ENCODE measurements at places on chromosomes 7 and 10.

- no peak for DNase-seq
- H3K36me3 ChIP-seq = no peaks in the 10 kb centered on the region
- H3K4me3 ChIP-seq = no peak overlapping the region
These were observed 46.3 kb downstream of the TAS2R16 start for GRCh38 chr7:122949186-122949585.

- H3K4me3 ChIP-seq = peak overlapping the region; percentile 92
- no peaks in the 10 kb centered on the region for H3K36me3 ChIP-seq
- H3K27me3 ChIP-seq = peaks cover 10% of the 10 kb centered on the region
- H3K4me1 ChIP-seq = peaks cover 9% of the 10 kb centered on the region
- peak overlapping the region; percentile 94 for H3K27ac ChIP-seq
These were observed 708 bp downstream of the UBN2 start for GRCh38 chr7:139231513-139232376.

DNA sequence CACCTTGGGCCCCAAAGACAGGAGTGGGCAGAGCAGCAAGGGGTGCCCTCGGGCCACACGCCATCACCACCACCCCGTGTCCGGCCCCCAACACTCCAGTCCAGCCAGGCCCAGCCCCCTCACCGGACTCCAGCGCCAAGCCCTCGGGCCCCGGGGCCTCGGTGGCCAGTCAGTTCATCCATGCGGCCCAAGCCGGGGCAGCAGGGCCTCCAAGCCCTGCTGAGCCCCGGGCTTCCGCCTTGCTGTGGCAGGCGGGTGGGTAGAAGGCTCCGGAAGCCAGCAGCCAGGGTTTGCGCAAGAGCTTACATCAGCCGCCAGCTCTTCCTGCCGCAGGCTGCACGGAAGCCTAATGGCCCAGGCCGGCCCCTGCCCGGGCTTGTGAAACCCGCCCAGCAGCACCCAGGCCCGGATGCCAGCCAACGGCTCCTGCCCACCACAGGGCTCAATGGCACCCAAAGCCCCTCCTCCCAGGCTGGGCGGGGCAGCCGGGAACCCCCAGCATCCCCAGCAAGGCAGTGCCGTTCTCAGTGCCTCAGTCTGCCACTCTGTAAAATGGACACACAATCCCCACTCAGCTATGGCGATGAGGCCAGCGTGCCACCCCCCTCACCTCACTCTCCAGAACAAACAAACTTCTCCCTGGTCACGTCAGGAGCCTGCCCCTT, 26.5 kb downstream of the TNRC18 start:
- no peaks in the 10 kb centered on the region for H3K27me3 ChIP-seq
- peak; percentile 67 for DNase-seq

DNA sequence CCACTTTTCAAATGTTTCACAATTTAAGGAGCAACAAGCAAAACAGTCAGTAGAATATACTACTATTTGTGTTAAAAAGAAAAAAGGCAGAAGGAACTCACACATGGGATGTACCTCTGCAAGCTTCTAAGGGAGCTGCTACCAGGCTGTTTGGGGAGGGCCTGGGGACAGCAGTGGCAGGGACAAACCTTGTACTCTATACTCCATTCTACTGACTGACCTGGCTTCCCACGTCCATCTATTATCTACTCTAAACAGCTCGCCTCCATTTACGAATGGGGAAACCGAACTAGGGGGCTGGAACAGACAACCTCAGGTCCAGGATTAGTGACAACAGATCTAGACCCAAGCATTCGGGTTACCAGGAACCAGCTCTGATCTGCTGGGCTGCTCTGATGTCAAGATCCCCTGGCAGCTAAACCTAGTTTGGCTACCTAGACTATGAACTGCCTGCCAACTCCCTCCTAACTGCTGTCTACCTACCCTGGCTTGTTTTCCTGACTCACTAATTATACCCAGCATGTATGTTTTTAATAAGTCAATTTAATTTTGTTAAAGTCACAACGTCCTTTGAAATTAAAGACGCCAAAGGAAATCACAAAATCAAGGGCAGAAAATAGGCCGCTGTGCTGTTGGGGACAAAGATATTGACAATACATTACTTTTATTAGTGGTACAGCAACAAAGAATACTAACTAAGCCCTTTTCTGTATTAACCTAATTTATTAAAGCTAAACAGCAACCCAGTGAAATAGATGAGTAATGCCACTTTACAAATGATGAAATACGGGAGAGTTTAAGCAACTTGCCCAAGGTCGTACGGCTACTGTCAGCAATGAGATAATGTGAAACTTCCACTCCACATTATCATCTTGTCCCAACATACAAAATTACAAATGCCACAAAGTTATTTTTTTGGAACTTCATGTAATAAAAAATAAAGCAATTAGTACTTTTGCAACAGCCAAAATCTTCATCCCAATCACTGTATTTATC, 5.3 kb downstream of the PSAP start:
- peaks cover 7% of the 10 kb centered on the region for H3K36me3 ChIP-seq
- H3K4me1 ChIP-seq = peaks cover 54% of the 10 kb centered on the region

GRCh38 chr10:72340510-72341261, 14.0 kb downstream of the DNAJB12 start:
- no peak overlapping the region for H3K4me3 ChIP-seq
- DNase-seq = no peak
- peaks cover 29% of the 10 kb centered on the region for H3K4me1 ChIP-seq
- peaks cover 57% of the 10 kb centered on the region for H3K36me3 ChIP-seq
- no peak overlapping the region for H3K27ac ChIP-seq

DNA sequence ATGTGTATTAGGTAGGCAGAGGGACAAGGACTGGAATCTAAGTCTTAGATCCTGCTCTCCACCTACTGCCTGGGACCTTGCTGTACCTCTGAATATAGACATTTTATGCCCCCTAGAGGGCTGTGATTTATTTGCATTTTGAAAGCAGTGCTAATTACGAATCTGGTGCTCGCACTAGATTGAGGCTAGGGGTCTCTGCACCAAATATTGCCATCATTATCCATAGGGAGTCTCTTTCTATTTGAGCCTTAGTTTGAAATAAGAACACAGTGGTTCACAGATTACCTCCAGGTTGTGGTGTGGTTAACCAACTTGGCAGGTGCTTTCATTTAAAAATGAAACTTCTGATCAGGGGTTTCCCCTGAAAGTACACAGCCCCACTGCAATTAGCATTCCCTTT, 41.8 kb downstream of the CNNM1 start:
- H3K36me3 ChIP-seq = no peaks in the 10 kb centered on the region
- no peak for DNase-seq
- peaks cover 4% of the 10 kb centered on the region for H3K27me3 ChIP-seq
- no peaks in the 10 kb centered on the region for H3K4me1 ChIP-seq

GRCh38 chr7:123748171-123748733, 551 bp downstream of the WASL start:
- peaks cover 4% of the 10 kb centered on the region for H3K4me1 ChIP-seq
- H3K27me3 ChIP-seq = no peaks in the 10 kb centered on the region
- DNase-seq = peak; percentile 58
- H3K27ac ChIP-seq = peak overlapping the region; percentile 93
- peak overlapping the region; percentile 86 for H3K4me3 ChIP-seq

DNA sequence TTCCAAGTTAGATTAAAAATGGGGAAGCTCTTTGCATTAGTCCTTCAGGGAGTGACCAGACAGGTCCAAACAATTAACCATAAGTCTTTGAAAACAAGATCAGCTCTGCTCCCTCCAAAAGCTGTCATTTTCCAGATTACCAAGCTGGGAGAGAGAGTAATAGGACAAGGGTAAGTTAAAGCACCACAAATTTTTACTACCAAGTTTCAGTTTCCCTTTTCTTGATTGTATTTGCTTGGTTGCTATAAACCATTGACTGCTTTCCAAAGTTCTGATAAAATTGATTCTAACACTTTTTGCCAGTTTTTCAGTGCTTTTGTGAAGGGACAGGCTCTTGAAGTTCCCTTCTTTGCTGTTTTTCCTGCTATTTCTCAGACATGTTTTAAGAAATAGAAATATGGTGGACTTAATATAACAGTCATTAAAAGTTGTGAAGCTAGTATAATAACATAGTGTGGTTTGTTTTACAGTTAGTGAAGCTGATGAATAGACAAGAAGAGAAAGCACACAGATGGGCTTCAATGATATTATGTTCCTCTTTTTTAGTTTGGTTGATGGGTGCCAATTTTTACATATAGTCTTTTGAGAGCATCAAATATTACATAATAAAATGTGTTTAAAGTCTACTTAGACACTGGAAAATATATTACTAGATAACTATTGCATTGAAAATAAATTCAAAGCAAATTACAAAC, 40.0 kb upstream of the ZNF365 start:
- H3K36me3 ChIP-seq = no peaks in the 10 kb centered on the region
- H3K27ac ChIP-seq = no peak overlapping the region
- DNase-seq = no peak
- no peaks in the 10 kb centered on the region for H3K27me3 ChIP-seq

GRCh38 chr7:153193144-153193595, 433.6 kb downstream of the ACTR3B start:
- H3K4me1 ChIP-seq = no peaks in the 10 kb centered on the region
- no peaks in the 10 kb centered on the region for H3K36me3 ChIP-seq
- no peak for DNase-seq
- no peaks in the 10 kb centered on the region for H3K27me3 ChIP-seq
- H3K4me3 ChIP-seq = no peak overlapping the region

DNA sequence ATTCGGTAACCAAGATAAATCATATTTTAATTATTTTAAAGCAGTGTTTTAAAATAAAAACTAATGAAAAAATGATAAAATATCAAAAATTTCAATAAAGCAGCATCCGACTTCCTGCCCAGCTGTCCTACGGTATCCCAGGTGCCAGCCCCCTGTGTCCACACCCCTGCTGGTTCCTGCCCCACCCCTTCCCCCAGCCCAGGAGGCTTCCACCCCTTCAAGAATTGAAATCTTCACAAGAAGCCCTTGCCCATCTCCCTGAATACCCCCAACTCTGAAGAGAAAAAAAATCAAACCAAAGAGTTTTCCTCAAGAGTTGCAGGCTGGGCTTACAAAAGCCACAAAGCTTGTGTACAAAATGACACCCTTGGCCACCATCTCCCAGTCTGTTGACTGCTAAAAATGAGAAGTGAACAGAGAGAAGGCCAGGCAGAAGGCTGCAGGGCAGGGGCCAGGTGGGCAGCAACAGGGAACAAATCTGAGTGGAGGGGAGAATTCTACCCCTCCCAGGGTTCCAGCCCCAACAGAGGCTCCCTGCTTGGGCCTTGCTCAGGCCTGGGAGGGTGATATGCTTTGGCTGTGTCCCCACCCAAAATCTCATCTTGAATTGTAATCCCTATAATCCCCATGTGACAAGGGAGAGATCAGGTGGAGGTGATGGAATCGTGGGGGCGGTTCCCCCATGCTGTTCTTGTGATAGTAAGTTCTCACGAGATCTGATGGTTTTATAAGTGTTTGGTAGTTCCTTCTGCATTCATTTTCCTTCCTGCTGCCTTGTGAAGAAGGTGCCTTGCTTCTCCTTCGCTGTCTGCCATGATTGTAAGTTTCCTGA, 14.5 kb downstream of the GPRIN2 start:
- peaks cover 6% of the 10 kb centered on the region for H3K27me3 ChIP-seq
- DNase-seq = no peak
- no peak overlapping the region for H3K27ac ChIP-seq
- H3K4me1 ChIP-seq = no peaks in the 10 kb centered on the region

DNA sequence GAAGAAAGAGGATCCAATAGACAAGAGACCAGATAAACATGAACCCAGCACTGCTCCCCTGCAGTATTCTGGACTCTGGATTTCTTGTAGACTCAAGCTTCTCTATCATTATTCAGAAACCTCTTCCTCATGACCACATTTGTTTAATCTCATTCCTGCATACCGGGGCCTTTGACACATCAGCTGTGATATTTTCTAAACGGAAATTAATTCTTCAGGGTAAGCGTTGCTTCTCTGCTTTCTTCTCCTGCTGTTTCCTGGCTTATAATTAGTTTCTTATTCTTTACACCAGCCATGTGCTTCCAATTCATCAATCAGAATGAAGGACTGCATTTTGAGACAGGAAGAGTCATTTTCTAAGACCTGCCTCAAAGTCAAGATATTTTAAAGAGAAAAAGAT, 54.2 kb upstream of the TARP start:
- DNase-seq = no peak
- H3K27ac ChIP-seq = no peak overlapping the region
- peaks cover 2% of the 10 kb centered on the region for H3K4me1 ChIP-seq
- H3K36me3 ChIP-seq = no peaks in the 10 kb centered on the region
- no peak overlapping the region for H3K4me3 ChIP-seq
- H3K27me3 ChIP-seq = no peaks in the 10 kb centered on the region

GRCh38 chr10:10831085-10831484, 186.6 kb upstream of the CELF2 start:
- no peaks in the 10 kb centered on the region for H3K4me1 ChIP-seq
- H3K4me3 ChIP-seq = no peak overlapping the region
- H3K27me3 ChIP-seq = peaks cover 2% of the 10 kb centered on the region
- DNase-seq = no peak
- no peak overlapping the region for H3K27ac ChIP-seq
- no peaks in the 10 kb centered on the region for H3K36me3 ChIP-seq

DNA sequence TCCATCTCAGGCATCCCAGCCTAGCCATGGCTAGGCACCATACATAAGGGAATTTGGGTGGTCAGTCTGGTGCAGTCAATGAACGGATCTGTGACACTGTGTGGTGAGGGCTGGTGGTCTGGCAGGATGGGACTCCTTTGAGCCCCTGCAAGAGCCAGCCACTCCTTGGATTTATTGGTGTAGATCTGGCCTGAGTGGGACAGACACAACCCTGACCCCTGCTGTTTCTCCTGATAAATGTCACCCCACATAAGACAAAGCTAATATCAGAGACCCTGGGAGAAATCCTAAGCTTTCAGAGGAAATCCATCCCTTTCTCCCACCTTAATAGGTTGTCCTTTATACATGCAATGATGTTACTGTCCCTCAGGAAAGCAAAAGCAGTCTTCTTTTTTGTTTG, 2.3 kb downstream of the FBXO24 start:
- H3K36me3 ChIP-seq = no peaks in the 10 kb centered on the region
- no peak overlapping the region for H3K4me3 ChIP-seq
- H3K27me3 ChIP-seq = peaks cover 4% of the 10 kb centered on the region
- peaks cover 28% of the 10 kb centered on the region for H3K4me1 ChIP-seq
- DNase-seq = no peak
- no peak overlapping the region for H3K27ac ChIP-seq

DNA sequence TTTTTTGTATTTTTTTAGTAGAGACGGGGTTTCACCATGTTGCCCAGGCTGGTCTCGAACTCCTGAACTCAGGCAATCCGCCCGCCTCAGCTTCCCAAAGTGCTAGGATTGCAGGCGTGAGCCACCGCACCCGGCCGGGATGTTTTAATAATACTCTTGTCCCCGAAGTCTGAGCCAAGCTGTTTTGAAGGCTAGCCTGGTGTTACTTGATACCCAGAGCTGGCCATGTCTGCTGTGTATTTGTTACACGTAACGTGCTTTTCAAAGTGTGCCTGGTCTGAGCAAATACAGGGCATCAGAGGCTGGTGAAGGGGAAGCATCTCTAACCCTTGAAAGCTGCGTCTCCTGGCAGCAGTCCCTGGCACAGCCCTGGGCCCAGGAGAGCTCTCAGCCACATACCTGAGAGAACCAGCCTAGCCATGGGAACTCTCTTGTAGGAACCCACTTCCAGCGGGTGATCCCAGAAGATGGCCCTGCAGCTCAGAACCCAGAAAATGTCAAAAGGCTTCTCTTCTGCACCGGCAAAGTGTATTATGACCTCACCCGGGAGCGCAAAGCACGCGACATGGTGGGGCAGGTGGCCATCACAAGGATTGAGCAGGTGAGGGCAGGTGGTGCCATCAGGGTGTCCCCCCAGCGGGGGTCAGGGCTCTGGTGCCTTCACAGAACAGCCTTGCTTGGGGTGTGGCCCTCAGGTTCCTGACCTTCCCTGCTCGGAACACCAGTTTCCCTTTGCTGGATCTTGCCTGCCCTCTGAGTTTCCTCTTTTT, 41.7 kb upstream of the ZMIZ2 start:
- no peaks in the 10 kb centered on the region for H3K4me1 ChIP-seq
- no peak overlapping the region for H3K27ac ChIP-seq
- DNase-seq = no peak
- H3K36me3 ChIP-seq = peaks cover 27% of the 10 kb centered on the region
- H3K4me3 ChIP-seq = no peak overlapping the region
